ENCODE measurements at places on chromosomes 7 and 10.

DNA sequence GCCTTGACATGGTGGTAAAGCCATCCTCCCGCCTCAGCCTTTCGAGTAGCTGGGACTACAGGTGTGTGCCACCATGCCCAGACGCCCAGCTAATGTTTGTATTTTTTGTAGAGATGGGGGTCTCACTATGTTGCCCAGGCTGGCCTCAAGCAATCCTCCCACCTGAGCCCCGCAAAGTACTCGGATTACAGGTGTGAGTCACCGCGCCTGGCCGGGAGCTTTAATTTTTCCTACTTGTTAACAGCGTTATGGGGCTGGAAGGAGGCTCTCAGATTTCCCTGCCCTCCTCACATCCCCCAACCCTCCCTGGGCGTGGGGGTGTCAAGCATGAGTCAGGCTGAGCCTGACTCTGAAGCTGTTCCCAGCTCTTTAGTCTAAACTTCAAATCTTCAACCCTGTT lies 8.3 kb downstream of the ALKBH4 start:
- no peak for DNase-seq

DNA sequence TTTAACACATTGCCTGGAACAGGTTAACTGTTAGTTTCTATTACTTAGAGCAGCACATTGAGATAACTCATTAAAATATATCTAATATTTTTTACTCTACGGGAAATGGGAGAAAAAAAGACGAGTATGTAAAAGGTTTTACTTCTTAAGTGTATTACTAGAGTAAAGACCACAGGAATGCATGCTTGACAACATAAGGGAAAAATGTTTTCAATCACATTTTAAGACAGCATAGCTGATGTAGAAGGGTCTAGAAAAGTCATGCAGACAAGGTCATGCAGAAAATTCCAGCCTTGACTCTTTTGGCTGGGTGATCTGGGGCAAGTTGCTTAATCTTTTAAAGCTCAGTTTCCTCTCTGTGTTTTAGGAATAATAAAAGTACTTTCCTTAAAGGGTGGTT lies 806.2 kb downstream of the CNTNAP2 start:
- DNase-seq: no peak

- DNase-seq: peak; percentile 83
These were observed at the start of gene CTTNBP2 for GRCh38 chr7:117873310-117874190. Gene CTTNBP2, minus strand, starts transcription at chr7:117873441. Its CDS starts 26 bp downstream, at chr7:117873415.

GRCh38 chr7:108028111-108028510 lies 25.1 kb upstream of the LAMB1 start:
- DNase-seq: no peak

GRCh38 chr7:108589874-108590273 lies 20.2 kb downstream of the DNAJB9 start:
- no peak for DNase-seq

GRCh38 chr7:117074378-117074777 lies 121.1 kb downstream of the ST7 start:
- DNase-seq: no peak

- DNase-seq: no peak
These were observed 6.4 kb upstream of the PRKCQ start for GRCh38 chr10:6586501-6586900.

DNA sequence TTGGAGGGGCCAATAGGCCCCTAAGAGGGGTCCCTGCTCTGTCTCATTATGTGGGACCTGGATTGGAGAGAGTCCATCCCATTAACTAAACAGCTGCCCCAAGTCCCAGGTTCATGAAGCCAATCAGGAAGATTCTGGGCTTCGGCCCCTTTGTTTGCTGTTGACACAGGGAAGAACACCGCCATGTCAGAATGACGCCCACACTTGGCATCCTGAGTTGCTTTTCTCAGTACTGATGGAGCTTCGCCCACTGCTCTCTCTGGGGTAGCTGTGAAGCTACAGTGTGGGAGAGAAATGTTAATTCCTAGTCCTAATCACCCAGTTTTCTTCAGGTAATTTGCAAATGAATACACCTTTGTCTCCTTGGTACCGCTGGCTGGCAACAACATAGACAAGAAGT lies 264.7 kb downstream of the GLRX3 start:
- DNase-seq: peak; percentile 30

DNA sequence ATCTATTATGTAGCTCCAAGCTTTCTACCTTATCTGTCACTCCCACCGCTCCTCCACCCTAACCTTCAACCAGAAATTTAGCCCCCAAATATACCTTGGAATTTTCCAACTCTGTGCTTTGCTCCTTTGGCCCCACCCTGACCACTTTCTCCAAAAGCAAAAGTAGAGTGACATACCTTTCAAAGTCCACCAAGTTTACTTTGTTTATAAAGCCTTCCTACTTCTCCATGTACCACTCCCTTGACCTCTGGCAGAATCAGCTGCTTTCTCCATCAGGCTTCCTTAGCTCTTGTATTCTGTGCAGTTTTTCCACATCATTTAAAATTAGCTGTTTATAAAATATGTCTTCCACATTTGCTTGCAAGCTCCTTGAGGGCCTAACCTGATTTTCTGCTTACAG lies 40.9 kb upstream of the RSBN1L start:
- DNase-seq: no peak

GRCh38 chr7:115097175-115097671 lies 175.3 kb downstream of the MDFIC start:
- DNase-seq: no peak

DNA sequence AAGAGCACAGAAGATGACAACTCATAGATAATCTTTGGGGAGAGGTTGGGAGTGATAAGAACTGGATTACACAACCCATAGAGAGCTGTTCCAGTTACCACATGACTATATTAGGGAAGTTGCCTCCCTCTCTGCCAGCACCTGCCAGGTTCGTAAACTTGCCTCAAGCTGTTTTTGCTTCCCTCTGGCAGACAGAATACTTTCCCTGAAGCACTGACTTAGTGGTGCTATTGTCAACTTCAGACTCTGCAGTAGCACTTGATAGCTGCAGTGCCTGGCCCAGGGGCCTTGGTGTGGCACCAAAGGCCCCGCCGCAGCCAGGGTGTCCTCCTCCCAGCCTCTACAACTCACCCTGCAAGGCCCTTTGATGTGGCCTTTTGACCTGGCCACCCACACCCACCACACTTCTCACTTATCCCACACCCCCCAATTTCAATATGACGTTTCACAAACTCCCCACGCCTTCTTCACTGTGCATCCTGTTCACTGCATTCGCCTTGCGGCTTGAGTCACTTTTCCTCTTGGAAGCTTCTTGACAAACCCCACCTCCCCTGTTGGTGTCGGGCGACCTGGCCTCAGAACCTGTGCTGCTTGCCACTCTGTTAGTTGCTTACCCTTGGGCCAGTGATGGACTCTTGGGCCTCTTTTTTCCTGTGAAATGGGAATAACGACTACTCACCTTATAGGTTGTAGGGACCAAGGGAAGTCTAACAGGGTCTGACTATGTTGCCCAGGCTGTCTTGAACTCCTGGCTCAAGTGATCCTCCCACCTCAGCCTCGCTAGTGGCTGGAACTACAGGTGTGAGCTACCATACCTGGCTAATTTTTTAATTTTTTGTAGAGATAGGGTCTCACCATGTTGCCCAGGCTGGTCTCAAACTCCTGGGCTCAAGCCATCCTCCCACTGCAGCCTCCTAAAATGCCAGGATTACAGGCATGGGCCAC lies 50.2 kb upstream of the PODXL start:
- DNase-seq: no peak

Measured in ecto neural progenitor cell (in vitro differentiated cells).